NCI-H2107 (cell line): ENCODE measurements at places on chromosomes 1 and 21.

GRCh38 chr21:31872452-31873274 lies at the start of gene HUNK:
TSS of gene HUNK (plus strand) at chr21:31873020. CDS start at chr21:31873675, 655 bp downstream.
- no peak for DNase-seq

DNA sequence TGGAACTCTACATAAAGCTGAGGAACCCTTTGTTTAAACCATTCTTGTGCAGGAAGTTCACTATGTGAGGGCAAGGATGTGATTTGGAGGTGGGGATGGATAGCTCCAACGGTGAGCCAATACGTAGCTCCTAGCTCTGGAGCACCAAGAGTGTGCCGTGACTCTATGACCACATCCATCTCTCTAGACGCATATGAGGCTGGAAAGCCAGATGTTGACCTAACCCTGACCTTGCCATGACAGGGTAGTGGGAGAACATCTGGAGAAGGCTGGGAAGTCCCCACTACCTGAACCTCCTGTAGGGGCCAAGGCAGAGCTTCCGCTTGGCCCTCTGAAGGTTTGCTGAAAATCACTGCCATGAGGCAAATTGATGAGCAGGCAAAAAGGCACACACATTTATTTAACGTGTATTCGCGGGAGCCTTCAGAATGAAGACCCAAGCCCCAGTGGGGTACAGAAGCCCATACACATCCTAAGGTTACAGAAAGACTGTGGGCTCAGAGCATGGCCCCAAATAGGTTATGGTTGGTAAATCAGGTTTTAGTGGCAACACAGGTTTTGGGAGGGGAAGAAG lies 43.4 kb downstream of the EIF2D start:
- no peak for DNase-seq

DNA sequence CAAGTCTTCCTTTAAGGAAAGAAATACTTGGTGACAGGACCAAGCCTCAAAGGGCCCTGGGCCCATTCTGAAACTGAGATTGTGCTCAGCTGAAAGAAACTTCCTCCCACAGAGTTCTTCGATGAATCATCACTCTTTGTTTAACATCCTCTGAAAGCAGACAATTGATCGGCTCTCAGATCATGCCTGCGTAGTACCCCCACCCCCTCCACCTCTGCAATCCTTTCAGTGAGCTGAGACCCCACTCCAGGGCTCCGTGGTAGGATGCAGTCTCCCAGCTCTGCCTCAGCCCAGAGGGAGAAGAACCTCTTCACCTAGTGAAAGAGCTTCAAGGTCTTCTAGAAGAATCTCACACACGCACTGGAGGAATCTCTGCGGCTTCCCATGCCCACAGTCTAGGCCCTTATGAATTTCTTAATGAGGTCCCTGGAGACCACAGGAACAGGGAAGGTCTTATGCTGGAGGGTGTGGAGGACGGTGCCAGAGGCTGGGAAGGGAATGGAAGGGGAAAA lies 104.9 kb upstream of the SOD1 start:
- DNase-seq, result no peak

DNA sequence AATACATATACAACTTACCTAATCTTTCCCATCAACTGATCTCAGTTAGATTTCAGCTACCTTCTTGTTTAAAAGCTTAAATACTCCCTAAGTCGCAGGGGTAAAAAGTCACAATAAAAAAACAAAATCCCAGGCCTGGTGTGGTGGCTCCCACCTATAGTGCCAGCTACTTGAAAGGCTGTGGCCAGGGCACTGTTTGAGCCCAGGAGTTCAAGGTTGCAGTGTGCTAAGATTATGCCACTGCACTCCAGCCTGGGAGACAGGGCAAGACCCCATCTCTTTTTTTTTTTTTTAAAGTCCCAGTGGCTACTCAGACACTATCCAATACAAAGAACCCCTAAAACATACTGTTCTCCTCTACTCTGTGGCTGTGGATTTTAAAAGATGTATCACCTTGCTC lies 228.3 kb downstream of the DENND1B start:
- DNase-seq, result no peak

GRCh38 chr1:19432943-19433718 lies 52.2 kb downstream of the CAPZB start:
- DNase-seq, result no peak

DNA sequence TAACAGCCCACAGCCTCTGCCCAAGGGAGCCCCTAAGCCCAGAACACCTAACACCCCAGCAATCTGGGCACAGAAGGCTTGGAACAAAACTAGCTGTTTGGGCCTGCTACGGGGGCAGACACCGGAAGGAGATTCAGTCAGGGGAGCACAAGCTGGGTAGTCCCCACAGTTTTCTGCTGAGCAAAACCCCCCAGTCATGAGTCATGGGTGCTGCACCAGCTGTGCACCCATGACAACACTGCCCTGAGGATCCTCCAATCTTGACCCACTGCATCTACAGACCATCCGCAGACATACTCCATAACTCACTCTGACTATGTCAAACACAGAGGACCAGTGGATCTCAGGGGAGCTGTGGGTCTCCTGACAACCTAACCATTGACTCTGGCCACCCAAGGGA lies 105.1 kb downstream of the LRIG2 start:
- no peak for DNase-seq

DNA sequence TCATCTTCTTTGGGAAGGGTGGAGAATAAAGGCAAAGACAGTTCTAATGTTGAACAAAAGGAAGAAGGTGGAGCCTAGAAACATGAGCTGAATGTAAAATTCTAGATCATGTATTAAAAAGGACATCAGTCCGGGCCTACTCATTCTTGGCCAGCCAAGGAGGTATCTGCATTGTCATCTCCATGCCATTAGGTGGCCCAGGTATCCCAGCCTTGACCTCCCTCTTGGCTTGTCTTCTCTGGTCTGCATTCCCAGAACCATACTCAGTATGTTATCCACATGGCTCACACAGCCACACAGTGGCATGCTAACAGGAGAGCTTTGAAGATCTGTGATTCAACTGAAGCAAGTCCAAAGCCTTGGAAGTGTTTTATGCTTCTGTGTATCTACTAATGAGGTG lies 369.8 kb upstream of the KAZN start:
- DNase-seq, result no peak

GRCh38 chr1:212938846-212939245 lies 11.5 kb upstream of the VASH2 start:
- no peak for DNase-seq

- DNase-seq, result no peak
Observed at GRCh38 chr1:59418363-59419144, 121.7 kb downstream of the FGGY start.

DNA sequence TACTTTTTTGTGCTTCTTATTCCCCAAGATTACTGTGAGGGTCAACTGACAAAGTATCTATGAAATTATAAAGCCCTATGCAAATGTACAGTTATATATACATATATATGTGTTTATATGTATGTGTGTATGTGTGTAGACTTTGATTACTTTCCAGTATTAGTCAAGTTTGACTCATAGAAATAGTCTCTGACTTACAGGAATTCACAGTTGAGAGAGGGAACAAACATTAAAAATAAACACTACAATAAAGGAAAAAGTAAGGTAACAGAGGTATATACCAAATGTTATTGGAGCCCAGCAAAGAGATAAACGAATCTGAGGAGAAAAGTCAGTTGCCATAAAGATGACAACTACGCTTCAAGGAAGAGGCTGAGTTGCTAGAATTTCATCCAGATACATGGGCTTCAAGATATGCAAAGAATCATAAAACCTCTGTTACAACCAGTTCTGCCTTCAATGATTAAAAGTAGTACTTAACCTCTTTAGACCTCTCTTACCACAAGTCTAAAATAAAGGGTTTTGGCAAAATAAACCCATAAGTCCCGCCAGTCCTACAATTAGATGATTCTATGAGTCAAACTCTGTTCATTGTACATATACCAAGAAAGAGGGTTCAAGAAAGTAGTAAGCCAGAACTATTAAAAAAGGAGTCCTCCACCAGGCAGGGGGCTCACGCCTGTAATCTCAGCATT lies 7.2 kb downstream of the IFT25 start:
- no peak for DNase-seq

DNA sequence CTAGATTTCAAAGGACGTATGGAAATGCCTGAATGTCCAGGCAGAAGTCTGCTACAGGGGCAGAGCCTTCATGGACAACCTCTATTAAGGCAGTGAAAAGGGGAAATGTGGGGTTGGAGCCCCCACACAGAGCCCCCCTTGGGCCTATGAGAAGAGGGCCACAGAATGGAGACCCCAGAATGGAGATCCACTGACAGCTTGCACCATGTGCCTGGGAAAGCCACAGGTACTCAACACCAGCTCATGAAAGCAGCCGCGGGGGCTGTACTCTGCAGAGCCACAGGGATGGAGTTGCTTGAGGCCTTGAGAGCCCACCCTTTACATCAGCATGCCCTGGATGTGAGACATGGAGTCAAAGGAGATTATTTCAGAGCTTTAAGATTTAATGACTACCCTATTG lies 108.7 kb downstream of the DMRTB1 start:
- no peak for DNase-seq

DNA sequence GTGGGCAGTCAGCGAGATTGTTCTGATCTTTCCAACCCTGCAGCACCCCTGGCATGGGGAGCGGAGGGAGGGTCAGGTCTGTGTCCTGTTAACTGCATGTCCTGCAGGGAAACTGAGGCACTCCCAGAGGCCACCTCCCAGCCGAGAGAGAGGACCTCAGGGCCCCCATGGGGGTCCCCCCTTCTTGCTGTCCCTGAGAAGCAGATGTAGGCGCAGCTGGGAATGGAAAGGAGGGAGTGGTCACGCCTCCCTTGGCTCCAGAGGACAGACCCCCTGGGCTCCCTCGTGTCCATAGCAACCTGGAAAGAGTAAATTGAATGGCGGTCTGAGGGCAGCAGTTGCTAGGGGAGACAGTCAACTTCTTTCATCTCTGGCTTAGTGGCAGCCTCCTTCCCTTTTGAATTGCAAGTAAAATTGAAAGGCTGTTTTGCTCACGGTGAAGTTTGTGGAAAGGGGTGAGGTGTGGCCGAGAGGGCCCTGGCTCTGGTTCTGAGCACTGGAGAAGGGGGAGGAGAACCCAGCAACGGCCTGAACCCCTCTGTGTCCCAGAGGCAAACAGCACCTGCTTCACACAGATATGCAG lies 4.9 kb downstream of the CROCC start:
- peak; percentile 90 for DNase-seq

DNA sequence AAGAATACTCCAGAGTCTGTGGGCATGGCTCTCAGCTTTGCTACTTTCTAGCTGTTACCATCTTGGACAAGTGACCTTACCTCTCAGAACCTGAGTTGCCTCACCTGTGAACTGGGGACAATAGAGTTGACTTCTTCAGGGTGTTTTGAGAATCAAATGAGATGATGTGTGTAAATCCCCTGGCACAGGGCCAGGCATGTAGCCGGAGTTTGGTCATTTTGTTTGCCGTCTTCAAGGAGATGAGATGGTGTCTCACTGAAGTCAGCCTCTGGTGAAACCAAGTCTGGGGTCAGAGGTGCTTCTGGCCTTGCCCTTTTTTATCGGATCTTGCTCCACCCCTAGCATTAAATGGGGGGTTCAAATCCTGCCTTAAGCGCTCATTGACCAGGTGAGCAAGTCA lies 149.2 kb upstream of the TMEM51 start:
- no peak for DNase-seq

- DNase-seq, result peak; percentile 93
Observed at GRCh38 chr1:198157241-198157846, 546 bp downstream of the NEK7 start.

DNA sequence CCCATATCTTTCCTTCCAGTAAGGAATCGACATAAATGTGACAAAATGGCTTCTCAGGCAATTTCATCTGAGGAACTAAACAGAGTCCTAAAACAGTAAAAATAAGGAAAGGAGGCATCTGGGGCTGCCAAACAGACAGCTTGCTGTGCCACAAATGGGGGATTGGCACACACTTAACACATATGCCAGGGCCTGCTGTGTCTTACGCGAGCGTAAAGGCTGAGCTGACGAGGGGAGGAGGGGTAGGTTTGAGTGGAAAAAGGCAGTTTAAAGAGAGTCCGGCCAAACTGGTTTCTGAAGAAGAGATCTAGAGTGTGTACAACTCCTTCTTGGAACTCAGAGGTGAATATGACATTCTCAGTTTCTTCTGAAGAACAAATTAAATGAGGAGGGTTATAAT lies 244.1 kb upstream of the MAP1LC3C start:
- no peak for DNase-seq

- no peak for DNase-seq
Observed at GRCh38 chr1:214827883-214828282, 224.9 kb downstream of the CENPF start.

DNA sequence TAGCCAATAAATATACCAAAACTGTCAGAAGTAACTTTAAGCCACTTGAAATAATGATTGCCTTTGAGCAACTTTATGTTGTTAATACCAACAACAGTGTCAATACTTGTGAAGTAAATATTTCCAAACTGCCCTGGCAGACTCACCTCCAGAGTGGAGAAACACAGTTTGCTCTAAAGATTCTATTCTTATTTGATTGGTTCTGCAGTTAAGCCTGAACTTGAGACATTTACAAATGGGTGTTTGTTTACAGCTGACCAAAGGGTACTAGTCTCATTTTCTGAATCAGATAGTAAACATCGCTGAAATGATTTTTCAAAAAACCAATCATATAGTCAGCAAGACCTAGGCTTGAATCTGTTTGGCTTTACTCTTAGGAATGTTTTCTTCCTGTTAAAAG lies 1.3 kb upstream of the MYOC start:
- no peak for DNase-seq

DNA sequence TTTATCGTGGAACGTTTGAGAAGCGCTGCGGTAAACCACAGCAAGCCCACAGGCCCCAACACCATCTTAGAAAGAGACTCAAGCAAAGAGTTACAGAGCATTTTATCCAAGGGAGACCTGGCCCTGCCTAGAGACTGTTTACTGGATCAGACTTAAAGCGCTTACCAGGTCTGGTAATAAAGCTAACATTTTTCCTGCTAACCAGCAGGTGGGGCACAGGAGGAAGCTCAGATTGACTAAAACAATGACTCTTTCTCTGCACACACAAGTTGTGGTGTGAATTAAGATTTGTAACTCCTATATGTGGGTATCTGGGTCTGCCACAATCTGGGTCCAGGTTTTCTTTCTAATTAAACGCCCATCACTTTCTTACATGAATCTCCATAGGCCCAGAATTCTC lies 136.5 kb upstream of the ETS2 start:
- no peak for DNase-seq

DNA sequence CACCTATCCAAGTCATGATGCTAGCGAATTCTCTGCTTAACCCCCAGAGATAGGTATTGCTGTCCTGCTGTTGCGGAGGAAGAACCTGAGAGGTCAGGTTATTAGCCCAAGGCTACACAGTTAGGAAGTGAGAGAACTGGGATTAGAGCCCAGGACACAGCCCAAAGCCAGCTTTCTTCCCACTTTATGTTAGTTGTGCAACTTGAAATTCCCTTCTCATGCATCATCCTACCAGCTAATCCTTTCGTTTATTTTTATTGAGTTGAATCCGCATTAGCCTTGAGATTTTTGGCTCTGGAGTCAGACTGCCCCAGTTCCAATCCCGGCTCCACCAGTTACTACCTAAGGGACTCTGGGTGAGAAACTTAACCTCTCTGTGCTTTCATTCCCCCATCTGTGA lies 65.4 kb downstream of the PLEKHA6 start:
- no peak for DNase-seq

DNA sequence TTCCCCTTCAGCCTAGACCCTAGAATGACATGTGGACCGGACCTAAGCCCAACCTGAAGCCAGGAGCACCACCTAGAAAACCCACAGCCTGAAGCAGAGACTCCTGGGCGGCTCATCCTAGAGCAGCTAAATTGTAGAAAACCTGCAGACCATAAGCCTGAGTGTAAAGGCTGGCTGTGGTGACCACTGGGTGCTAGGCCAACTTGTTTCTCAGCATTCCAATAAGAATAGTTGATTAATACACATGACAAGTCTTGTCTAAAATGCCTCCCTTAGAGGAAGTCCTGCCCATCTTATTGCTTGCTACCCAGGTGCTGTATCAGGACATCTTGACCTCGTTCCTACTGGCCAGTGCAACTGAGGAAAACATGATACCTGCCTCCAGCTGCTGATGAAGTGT lies 23.3 kb upstream of the CASQ2 start:
- DNase-seq, result no peak
